Right cardiac atrium (tissue), 5 donors: ENCODE measurements at places on chromosomes 7 and 10. TPM values are rescaled to one million over a fixed set of nuclear protein-coding genes. Genes with fewer than 3 reads are reported as not detected.

GPER1 gene
- 4.3 TPM for total RNA-seq

GDF2 gene
- total RNA-seq: 0.17 TPM

MMRN2 gene
- total RNA-seq: 39.3 TPM

- no peak for DNase-seq
Observed at GRCh38 chr7:155567646-155568332, 21.4 kb upstream of the CNPY1 start.

NRP1 gene
- total RNA-seq: 92.5 TPM

GRCh38 chr7:131454498-131454897 lies 101.9 kb downstream of the PODXL start:
- no peak for DNase-seq
